ENCODE measurements at places on chromosomes 6 and 20. TPM values are rescaled to one million over a fixed set of nuclear protein-coding genes. Genes with fewer than 3 reads are reported as not detected.

The FRS3 gene
- total RNA-seq, result 1.2 TPM

The ZKSCAN4 gene
- 5.7 TPM for total RNA-seq

DNA sequence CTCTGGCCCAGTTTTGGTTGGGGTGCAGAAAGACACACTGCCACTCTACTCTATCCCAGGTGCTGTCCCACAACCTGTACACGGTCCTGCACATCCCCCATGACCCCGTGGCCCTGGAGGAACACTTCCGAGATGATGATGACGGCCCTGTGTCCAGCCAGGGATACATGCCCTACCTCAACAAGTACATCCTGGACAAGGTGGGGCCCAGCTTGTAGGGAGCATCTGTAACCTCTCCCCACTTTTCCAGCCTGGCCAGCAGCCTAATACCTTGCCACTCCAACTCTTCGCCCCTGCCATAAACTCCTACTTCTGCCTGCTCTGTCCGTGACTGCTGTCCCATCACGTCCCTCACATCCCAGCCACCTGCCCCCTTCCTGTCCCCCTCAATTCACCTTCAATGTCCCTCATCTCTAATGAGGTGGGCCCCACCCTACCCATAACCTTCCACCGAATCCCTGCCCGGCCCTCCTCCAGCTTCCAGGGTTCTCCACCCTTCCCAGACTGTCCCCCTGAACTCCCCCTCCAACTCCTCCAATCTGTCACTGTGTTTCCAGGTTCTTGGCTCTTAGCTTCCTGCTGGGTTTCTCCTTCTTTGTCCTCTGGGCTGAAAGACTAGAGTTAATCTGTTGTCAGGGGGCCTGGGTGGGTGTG lies 12.1 kb downstream of the DEF6 start:
- DNase-seq, result no peak

- no peak for DNase-seq
Observed at GRCh38 chr20:8862092-8862491, 206.8 kb upstream of the PLCB4 start.

GRCh38 chr20:25389401-25389857 lies 1.2 kb downstream of the ABHD12 start:
- no peak for DNase-seq

GRCh38 chr6:161921602-161922395 lies 647.9 kb upstream of the AGPAT4 start:
- no peak for DNase-seq

The SLC22A3 gene
- total RNA-seq, result 0.13 TPM

- DNase-seq, result no peak
Observed at GRCh38 chr6:21928827-21929226, 335.3 kb downstream of the SOX4 start.

GRCh38 chr6:25889877-25890853 lies 16.1 kb upstream of the SLC17A3 start:
- DNase-seq, result no peak

DNA sequence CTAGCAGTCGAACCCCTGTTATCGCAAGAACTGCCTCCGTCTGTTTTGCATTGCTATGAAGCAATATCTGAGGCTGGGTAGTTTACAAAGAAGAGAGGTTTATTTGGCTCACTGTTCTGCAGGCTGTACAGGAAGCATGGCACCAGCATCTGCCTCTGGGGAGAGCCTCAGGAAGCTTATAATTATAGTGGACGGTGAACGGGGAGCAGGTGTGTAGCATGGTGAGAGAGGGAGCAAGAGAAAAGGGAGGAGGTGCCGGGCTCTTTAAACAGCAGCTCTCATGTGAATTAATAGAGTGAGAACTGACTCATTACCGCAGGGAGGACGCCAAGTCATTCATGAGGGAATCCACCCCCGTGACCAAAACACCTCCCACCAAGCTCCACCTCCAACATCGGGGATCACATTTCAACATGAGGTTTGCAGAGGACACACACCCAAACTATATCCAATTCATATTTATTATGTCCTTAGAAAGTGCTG lies 172.6 kb upstream of the KCNG1 start:
- no peak for DNase-seq

DNA sequence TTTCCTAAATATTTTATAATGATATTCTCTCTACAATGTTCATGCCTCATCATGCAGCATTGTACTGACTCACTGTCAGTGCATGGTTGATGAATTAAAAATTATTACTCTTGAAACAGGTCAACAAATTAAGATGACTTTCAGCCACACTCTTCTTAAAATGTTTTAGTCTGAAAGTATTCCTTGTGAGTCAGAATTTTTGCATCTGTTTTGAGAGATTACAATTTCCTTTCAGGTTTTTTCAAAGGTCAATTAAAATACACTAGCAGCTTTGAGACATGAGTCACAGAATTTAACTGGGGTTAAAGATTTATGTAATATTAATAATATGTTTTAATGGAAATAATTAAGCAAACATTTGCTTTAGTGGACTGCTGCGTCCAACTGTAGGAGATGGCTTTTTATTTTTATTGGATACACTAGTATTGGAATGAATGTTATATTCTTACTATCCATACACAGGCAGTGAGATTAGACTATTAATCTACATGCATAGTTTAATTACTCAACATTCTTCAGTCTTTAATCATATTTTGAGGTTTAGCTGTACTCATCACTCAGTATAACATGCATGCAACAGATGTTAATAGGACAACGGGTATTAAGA lies 9.7 kb downstream of the COL12A1 start:
- DNase-seq, result no peak

- DNase-seq, result no peak
Observed at GRCh38 chr6:168100803-168101589, 22.0 kb upstream of the FRMD1 start.

- DNase-seq, result no peak
Observed at GRCh38 chr6:157688960-157689599, 134.0 kb upstream of the SNX9 start.

DNA sequence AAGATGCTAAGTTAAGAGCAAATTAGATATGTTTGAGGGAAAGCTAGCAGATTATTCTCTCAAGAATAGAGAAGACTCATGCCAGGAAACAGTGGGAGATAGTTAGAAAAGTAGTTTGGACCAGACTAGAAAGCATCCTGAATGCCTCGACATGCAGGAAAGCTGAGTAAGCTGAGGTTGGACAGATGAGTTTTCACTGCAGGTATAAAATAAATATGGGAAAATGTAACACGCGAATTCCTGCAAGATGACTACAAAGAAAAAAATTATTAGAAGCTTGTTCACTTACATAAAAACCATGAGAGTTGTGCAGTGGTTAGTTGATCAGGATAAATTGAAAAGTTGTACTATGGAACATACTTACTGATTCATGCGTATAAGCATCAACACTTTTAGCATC lies 484.2 kb upstream of the MANEA start:
- no peak for DNase-seq

DNA sequence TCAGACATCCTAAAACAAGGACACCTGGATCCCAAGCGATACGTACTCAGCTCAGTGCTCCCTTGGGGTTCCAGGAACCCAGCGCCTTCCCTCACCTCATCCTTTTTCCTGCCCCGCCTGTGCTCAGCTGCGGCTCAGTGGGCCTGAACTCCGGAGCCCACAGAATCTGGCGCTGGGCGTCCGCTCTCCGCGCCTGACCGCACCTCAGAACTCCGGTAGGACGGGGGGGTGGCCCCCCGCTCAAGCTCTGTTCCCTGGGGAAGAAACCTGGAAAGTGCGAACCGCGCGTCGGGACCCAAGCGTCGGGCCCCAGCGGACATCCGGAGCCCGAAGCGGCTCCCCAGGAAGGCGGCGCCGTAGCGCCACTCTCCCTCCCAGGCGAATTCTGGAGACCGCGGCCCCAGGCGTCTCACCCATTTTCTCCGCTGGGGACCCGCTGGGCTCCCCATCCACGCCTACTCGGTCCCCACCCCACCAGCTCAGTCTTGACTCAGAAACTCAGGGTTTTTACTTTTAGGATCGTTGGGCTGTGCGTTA lies 336 bp upstream of the LY6G5C start:
- DNase-seq, result no peak

GRCh38 chr20:62319346-62319909 lies 16.6 kb downstream of the ADRM1 start:
- DNase-seq, result no peak

The SLC16A10 gene
- not detected for total RNA-seq

The NMBR gene
- total RNA-seq, result 0.11 TPM

- DNase-seq, result no peak
Observed at GRCh38 chr20:25290646-25291431, 43.0 kb downstream of the PYGB start.

DNA sequence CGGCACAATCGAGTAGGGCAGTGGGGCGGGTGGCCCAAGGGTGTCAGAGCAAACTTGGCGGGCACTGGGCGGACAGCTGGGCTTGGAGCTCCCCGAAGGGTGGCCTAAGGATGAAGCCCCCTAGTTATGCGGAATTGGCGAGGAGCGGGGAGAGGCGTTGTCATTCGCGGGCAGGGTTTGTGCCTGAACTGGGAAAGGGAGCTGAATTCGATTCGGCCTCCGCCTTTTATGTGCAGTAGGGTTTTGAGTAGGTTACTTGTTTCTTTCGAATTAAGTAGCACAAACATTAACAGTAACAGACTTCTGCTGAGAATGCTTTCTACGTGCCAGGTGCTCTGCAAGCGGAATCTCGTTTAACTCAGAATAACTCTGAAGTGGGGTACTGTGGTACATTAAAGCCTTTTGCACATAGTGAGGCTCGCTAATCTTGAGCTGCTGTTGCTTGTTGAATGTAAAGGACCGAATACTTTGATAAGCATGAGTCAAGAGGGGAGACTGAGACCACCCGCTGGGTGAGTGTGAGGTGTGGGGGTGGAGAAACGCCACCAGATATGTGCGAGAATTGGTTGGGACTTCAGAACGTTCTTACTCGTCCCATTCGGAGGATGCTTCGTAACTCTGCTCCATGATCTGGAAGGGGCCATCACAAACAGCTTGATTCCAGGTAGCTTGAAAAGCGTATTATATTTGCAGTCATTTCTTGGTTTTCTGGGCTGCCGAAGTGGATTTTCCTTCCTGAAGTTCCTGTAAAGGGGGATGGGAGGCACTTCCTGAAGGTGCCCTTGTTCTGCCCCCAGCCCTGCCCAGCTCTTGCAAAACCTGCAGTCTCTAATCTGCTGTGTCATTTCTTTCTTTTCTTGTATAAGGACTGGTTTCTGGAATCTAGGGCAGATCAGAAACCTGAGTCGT lies 833 bp downstream of the RAB5IF start:
- DNase-seq, result no peak

The LY6G6C gene
- not detected for total RNA-seq

- DNase-seq, result no peak
Observed at GRCh38 chr20:62578294-62578897, 63.9 kb upstream of the SLCO4A1 start.

- DNase-seq, result no peak
Observed at GRCh38 chr20:11137688-11138087, 463.9 kb upstream of the JAG1 start.

The RHAG gene
- not detected for total RNA-seq

DNA sequence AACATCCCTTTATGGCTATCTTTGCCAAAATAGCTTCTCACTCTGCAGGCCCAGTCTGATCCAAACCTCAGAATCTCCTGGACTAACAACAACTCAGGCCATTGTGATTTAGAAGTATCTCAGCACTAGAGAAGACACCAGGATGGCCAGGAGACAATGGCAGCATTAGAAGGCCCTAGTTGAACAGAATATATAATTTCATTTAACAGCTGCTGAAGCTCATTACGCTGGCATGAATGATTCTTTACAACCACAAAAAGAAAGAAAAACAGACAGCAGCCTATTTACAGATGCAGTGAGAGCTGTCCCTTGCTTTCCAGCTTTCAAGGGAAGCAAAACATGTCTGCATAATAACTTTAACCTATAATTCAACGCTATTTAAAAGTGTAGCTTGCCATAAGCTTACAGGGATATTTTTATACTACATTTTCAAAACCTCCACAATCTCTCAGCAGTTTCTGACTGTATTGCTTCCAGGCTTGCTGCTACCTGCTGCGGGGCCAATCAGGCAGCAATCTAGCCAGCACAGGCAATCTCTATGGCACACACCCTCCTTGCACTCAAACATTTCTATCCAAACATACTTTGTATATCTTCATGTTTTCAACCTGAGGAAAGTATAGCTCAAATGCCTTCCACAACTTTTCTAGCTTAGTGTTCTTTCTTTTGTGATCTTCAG lies 107.3 kb downstream of the OGFRL1 start:
- DNase-seq, result no peak

- no peak for DNase-seq
Observed at GRCh38 chr6:16320533-16321340, 82.3 kb downstream of the GMPR start.

- no peak for DNase-seq
Observed at GRCh38 chr6:31627690-31628287, 7.3 kb downstream of the PRRC2A start.

The DLL1 gene
- total RNA-seq, result 1.8 TPM

The IMPG1 gene
- not detected for total RNA-seq

DNA sequence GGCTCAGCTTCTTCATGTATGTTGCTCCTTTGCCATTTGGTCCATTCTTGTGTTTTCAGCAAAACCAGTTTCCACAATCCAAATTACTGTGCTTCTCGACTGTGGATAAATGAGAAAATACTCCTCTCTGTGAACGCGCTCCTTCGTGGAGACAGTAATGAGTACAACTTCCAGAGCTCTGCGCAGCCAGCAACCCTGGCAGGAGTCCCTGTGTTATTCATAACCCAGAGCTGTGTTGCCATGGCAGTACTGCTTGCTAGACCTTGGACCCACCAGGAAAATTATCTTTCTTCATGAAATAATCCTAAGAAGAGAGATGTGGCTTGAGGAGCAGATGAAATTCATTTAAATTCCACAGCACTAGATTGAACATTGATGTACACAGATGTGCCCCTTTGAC lies 73.7 kb downstream of the SLC22A3 start:
- DNase-seq, result no peak

DNA sequence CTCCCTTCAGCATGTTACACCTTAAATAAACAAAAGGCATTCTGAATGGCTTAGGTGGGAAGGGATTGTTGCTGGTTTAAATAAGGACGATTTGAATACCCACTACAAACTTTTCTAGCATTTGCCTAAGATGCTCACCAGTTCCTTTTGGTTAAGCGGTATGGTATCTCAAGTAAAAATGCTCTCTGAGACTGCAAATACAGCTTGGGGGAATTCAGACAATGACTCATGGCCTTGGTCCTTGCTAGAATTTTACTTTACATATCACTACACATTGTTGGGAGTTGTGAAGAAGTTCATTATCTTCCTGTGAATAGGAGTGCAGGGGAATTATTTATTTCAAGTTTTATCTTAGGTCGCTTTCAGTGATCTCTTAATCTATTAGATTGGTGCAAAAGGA lies 670.7 kb downstream of the UTRN start:
- DNase-seq, result no peak

DNA sequence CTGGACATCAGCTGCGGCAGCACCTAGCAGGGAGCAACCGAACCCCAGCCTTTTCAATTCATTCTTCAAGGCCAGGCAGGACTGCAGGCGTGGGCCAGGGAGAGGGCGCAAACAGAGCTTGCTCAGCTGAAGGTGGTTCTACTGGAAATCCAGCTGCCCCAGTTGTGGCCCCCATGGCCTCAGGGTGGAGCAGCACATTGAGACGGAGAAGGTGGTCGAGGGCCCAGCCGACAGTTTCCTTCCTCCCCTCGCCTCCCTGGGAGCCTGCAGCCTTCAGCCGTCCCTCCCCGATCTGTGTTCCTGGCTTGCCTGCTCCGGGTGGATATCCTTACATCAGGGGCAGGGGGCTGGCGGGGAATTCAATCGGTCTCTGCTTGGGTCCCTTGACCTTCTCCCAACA lies 217.8 kb downstream of the ANKRD60 start:
- DNase-seq, result no peak

- no peak for DNase-seq
Observed at GRCh38 chr6:28496099-28496779, 19.4 kb downstream of the GPX6 start.

GRCh38 chr6:139311831-139312230 lies 20.0 kb upstream of the TXLNB start:
- DNase-seq, result no peak

GRCh38 chr6:167113047-167113754 lies 9.7 kb upstream of the CCR6 start:
- no peak for DNase-seq

The HLA-F gene
- total RNA-seq, result 19.9 TPM

The FRMD1 gene
- not detected for total RNA-seq

All from pulmonary artery endothelial cell (primary cell).